Breast epithelium (tissue), 4 donors: ENCODE measurements at places on chromosomes 16 and 17.
A peak's percentile ranks its signal among the peaks of the same experiment; 100 is the strongest.

GRCh38 chr17:44255915-44256314 is 12.0 kb downstream of the SLC4A1 start:
- no peak for DNase-seq

- DNase-seq = no peak
Measured at GRCh38 chr16:53087101-53087500, 32.3 kb downstream of the CHD9 start.

- DNase-seq = no peak
Measured at GRCh38 chr16:8571061-8571596, 19.2 kb downstream of the TMEM114 start.

DNA sequence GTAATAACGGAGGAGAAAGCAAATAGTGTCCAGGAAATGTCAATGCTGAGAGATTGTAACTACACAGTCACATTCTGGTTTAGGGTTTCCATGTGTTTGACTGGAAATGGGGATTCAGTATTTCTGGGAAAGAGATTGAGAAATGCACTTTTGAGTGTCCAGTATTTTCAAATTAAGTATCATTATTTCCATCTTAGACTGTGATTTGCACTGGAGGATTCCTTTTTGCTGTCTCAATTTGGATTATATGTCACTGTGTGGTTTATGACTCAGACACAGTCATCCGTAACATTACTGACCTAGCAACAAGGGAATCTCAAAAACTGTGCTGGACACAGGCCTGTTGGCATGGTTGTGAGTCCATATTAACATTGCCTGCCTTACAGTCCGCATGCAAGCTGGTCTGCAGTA is 681.4 kb downstream of the CDH11 start:
- DNase-seq = no peak

DNA sequence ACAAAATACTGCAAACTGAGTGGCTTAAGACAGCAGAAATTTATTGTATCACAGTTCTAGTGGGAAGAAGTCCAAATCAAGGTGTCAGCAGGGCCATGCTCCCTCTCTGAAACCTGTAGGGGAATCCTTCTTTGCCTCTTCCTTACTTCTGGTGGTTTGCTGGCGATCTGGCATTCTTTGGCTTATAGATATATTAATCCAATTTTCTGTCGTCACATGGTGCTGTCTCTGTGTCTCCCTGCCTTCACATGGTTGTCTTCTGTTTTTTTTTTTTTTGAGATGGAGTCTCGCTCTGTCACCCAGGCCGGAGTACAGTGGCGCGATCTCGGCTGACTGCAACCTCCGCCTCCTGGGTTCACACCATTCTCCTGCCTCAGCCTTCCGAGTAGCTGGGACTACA is 6.8 kb upstream of the AKAP1 start:
- DNase-seq = no peak

DNA sequence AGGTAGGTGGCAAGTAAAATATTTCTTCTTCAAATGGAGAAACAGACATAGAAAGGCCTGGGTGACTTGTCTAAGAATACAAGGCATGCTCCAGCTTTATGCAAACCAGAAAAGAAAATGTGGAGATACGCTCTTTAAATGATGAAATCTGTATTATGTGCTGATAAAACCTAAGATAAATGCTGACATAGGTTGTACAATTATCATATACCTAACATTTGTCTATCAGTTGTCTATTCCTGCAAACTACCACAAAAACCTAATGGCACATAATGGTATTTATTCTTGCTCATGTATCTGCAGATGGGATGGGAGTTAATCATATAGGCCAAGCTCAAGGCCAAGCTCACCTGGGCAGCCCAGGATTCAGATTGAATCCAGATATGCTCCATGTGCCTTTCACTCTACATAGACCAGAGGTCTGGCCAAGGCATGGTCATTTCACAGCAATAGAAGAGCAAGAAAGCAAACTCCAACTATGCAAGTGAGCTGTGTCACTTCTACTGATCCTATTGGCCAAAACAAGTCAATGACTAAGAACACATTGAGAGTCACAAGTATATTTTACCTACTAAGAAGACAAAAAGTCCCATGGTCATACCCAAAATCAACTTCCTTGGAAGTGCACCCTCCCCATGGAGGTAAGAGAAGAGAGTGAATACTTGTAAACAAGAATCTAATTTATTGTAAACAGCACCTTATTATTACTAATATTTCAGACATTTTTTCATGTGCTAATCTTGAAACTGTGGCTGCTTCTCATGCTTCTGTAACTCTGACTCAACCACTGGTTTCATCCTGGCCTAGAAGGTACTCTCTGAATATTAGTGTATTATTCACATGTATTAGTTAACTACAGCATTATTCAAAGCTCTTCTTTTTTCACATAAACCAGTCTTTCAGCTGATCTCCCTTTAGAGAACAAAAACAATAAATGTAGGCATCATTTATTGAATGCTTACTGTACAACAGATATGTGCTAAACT is 270.7 kb upstream of the SOX9 start:
- DNase-seq = no peak

- DNase-seq = no peak
Measured at GRCh38 chr16:68403704-68404103, 44.6 kb downstream of the SMPD3 start.

DNA sequence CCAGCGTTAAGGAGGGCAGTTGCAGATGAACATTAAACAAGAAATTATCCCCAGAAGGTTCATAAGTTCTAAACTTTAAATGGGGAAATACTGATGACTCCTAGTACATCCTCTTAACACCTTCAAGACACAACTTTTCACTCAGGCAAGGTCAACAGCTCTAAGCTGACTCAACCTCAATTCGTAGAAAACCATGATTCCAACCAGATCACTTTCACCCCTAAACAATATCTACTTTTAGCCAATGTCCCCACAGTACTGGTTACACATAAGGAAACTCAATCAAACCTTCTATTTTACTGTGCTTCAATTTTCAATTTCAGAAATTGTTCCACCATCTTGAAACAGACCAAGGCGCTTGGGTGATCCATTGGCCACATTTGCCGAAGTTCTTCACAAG is 2.3 kb downstream of the CDYL2 start:
- DNase-seq = no peak

- DNase-seq = no peak
Measured at GRCh38 chr16:88806491-88807111, 3.0 kb downstream of the CDT1 start.

DNA sequence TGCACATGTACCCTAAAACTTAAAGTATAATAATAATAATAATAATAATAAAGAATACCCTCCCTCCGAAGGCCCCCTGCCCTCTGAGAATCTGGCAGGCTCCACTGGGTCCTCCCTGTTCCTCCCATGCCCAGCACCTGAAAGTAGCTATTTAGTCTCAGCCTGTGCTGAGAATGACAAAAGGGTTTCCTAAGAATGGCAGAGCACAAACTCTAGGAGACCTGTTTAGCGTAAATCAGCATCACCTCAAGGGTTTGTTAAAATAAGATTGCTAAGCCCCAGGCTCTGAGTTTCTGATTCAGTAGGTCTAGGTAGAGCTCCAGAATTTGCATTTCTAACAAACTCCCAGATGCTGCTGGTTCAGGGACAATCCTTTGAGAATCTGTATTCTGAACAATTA is 606.8 kb upstream of the CDH11 start:
- DNase-seq = no peak

- DNase-seq = no peak
Measured at GRCh38 chr17:4604111-4604644, 19.8 kb downstream of the SMTNL2 start.

GRCh38 chr17:55152236-55152635 is 112.5 kb upstream of the HLF start:
- DNase-seq = no peak

DNA sequence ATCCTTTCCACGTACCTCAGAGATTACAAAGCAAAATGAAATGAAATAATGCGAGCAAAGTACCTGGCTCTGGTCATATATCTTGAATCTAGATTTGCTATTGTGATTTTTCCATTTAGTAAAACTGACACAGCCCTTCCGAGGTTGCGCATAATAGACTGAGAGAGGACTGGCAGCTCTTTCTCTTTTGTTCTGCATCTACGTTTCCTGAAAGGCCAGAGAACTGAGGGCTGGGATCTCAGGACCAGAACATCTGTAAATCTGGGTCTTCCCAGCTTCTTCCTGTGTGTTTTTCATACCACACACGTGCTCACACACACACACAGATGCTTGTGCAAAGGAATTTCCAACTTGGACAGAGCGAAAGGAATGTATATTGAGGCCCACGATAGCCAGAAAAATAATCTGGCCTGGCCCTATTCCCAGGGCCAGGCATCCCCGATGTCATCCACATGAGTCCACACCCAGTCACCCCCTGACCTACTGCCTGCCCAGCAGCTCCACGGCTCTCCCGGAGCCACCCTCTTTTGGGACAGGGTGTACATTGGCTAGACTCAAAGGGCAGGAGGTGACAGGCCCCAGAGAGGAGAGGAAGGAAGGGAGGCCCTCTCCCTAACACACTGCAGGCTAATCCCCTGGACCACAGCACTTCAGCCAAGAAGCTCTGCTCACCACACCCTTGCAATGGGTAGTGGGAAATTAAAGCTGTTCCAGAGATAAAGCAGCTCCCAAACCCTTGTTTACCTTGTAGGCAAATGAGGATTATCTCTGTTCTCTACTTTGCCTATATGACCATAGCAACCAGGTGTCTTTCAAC is 41.8 kb downstream of the NOL11 start:
- no peak for DNase-seq

- DNase-seq = no peak
Measured at GRCh38 chr17:4858068-4858881, 25.1 kb downstream of the MINK1 start.

GRCh38 chr16:81818568-81818896 is 39.4 kb downstream of the PLCG2 start:
- DNase-seq = no peak

GRCh38 chr17:28758411-28759121 is 14.8 kb downstream of the TRAF4 start:
- peak; percentile 46 for DNase-seq

- DNase-seq = no peak
Measured at GRCh38 chr17:82684228-82684841, 14.2 kb downstream of the RAB40B start.

DNA sequence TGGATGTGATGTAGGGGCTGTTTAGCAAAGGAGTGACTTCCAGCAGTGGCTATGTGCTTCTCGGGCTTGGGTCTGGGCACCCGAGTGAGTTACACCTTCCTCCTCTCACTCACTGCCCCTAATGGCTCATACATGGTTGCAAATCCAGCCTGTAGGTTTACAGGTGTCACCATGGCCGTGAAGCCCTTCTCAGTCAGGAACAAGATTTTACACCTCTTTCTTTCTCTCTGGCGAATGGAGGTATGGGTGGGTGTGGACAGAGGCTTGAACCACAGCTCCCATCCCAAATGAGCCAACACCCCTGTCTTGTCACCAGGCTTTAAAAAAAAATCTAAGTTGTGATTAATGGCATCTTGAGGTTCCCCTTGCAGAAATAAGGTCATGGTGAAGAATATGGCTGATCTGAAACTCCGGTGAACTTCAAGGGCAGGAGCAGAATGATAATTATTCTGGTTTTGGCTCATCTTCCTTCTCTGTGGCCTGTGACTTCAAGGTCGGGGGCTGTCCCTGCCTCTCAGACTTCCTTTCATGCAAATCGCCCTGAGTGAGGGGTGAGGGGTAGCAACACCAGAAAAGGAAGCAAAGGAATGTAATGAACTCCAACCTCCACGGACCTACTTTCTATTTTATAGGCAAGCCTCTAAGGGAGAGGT is 331.2 kb downstream of the MAF start:
- DNase-seq = no peak

DNA sequence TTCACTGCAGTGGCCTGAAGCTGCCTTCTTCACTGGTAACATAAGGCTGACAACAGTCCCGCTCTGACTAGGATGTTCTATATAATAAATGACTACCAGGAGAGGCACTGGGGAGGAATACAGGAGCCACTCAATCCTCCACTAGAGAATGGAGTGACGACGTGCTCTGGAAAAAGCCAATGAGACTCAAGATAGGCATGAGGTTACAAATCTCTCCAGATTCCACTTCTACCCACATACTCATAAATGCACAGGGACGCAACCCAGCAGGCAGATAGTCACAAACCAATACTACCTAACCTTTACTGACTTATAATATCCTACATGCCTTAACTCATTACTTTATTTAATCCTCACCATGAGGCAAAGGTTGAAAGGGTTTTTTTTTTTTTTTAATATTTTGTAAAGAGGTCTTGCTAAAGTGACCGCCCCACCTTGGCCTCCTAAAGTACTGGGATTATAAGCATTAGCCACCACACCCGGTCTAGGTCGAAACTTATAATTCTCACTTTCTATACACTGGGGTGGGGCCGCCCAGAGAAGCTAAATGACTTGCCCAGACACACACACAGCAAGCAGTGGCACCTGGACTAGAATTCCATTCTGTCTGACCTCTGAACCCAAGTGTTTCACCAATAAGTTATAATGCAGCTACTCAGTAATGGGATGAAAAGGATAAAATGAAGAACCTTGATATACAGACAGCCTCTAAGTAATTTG is 33.7 kb downstream of the TOM1L2 start:
- DNase-seq = no peak

- DNase-seq = no peak
Measured at GRCh38 chr16:30652005-30652296, 1.2 kb downstream of the PRR14 start.

DNA sequence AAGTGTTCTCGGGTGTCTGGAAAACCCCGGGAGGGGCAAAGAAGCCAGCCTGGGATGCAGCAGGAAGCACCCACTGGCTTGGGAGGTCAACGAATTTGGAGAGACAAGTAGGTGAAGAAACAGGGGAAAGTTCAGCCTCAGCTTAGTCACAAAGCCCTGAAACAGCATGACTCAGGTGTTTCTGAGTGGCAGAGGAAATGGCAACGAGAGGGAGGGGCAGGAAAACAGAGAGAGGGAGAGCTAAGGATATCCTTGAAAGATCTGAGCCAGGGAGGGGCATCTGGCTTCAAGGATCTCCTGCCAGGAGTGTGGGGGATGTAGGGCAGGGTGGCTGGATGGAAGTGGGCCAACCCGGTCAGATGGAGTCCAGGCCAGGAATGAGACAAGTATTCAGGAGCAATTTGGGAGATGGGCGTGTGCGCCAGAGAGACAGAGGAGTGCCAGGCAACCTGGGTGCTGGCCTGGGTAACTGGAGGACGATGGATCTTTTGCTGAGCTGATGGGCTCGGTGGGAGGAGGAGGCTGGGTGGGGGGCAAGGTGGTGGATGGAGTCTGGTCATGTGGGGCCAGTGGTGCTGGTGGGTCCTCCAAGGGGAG is 27.2 kb downstream of the ABCC3 start:
- peak; percentile 63 for DNase-seq

- no peak for DNase-seq
Measured at GRCh38 chr17:57004944-57005579, 27.1 kb downstream of the SCPEP1 start.

GRCh38 chr17:27585792-27586191 is 45.2 kb upstream of the LGALS9 start:
- no peak for DNase-seq

DNA sequence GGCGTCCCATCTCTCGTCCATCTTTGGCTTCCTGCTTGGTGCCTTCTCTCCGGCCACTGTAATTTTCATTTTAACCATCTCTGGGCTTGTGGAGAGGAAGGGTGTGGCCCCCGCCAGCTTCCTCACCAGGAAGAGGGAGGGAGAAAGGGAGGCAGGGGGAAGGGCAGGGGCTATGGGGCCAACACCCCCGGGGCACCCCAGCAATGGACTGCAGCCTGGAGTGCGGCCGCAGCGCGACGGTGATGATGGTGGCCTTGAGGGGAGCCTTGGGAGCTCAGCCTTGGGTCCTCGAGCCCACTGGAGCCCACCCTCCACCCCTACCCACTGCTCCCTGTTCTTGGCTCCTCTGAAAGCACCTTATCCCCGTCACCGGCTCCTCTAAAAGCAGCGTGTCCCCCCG is 9.5 kb downstream of the METRNL start:
- DNase-seq = no peak

GRCh38 chr16:79337906-79338305 is 262.6 kb downstream of the MAF start:
- no peak for DNase-seq
